ENCODE measurements at places on chromosomes 4 and X.

DNA sequence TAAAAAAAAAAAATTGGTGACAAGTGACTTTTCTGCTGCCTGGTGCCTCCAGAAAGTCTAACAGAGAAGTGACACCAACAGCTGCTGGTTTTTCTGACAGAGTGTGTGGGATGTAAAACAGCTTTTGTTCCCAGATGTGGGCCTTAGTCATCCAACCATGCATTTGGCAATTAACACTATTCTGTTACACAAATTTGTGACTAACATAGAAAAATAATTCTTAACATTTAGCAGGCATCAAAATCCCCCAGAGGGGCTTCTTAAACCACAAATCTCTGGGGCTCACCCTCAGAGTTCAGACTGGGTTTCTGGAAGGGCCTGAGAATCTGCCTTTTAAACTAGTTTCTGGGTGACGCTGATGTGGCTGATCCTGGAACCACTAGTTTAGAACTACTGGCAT, 100.5 kb upstream of the PCDH7 start:
- no peak for DNase-seq

- DNase-seq: no peak
Measured at GRCh38 chr4:76059750-76060149, 14.8 kb upstream of the ART3 start.

DNA sequence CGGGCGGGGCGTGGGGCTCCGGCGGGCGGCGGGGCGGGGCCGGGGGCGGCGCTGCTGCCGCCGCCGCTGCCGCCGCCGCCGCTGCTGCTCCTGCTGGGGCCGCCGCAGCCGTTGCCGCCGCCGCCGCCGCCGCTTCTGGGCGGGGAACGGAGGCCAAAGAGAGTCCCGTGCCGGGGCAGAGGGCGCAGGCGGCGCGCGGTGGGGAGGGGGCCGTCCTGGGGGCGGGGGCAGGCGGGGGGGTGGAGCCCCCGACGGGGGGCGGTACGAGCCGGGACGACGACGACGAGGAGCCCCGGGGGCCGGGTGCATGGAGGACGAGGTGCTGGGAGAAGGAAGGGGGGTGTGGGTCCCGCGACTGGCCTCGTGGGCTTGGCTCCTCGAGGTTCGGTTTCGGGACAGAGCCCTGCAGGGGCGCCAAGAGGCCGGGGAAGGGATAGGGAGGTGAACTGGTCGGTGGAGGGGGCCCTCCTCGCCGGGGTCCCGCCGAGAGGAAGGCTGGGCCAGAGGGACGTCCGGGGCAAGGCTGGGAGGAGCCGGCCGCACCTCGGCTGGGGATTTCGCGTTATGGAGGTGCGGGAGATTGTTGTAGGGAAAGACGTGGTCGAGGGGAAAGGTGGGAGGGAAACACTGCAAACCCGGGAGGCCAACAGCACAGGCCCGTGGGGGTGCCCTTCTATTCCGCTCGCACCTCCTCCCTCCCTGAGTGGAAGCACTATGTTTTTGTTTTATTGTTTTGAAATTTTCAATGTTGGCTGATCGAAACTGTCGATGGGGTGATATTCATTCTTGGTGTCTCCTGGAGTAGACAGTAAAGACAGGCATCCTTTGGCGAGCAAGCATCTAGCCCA, 1.9 kb downstream of the BCORL1 start:
- no peak for DNase-seq

DNA sequence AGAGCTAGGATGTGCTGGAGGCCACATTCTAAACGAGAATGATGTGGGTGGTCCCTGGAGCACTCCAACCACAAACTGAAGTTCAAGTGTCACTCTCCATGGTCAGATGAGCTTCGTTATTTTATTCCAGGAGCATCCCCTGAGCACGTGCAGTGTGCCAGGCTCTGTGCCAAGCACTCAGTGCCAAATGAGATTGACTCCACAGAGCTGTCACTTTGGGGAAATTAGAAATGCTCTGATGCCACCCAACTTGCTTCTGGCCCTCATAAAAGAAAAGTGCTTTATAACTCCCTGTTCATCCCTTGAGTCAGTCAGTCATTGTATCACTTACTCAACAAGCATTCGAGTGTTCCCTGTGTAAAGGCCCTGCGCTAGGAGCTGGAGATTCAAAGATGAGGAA, 91.2 kb downstream of the RTL5 start:
- no peak for DNase-seq

DNA sequence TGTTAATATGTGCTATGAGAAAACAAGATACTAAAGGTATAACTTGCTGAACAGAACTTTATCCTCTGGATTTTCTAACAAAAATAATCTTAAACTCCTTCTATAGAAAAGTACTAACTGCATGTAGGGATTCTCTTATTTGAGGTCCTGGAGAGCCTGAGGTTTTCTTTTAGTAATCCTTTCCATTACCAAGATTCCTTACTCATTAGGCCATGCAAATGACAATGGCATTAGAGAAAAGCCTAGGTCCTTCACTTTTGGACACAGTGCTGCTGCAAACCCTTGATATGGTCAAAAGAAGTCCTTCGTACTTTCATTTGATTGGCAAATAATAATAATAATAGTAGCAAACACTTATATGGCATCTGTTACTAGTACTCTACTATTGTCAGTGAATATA, 3.2 kb downstream of the MMRN1 start:
- DNase-seq: peak; percentile 69

GRCh38 chr4:52995360-52996030, 133.4 kb downstream of the RASL11B start:
- no peak for DNase-seq
